ENCODE measurements at places on chromosomes 3 and 15.

- no peak for DNase-seq
These were observed 268.7 kb downstream of the XXYLT1 start for GRCh38 chr3:195001961-195002861.

- no peak for DNase-seq
These were observed 59.2 kb downstream of the TMOD3 start for GRCh38 chr15:51888593-51889195.

DNA sequence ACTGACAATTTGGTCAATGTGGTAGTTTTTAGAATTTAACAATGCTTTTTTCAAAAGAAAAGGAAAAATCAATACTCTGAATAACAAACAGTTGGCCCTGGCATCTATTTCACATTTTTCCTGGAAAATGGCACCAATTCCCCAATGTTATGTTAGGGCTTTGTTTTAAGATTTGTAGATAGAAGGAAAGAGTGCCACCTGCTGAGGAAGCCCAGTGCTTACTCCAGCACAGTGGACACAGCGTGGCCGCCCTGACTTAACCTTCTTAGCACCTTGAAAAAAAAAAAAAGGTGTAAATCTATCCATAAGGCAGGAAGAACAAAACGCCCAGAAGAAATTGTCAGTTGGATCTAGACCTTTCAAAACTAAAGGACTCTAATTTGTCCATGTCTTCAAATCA is 110.7 kb upstream of the CNTN4 start:
- no peak for DNase-seq

- DNase-seq: no peak
These were observed 223.0 kb downstream of the EPHA6 start for GRCh38 chr3:97037294-97037943.

GRCh38 chr3:162512488-162512887 is 1015.9 kb downstream of the OTOL1 start:
- DNase-seq: no peak

DNA sequence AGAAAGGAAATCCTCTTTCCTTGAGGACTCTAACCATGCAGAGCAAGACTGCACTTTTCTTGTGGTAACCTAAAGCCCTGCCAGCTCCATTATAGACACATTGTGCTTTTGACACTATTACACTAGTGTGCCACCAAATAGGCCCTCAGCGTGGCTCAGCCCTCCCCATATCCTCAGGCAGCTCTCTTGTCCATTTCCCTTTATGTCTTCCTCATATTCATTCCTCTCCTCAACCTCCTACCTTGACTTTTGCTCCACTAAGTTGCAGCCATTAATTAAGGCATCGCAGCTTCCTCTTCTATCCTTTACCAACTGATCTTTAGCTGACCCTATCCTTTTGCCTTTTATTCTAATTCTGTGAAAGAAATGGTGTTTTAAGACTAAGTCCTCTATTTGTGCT is 3.7 kb downstream of the ATG7 start:
- DNase-seq: no peak

GRCh38 chr3:10508619-10509260 is 3.4 kb upstream of the ATP2B2 start:
- no peak for DNase-seq

Data from activated CD8-positive, alpha-beta memory T cell treated with anti-CD3 and anti-CD28 coated beads, Interleukin-2, amount 50 U/mL, for 4 hours (primary cell).